ENCODE measurements at places on chromosomes 12 and 14. TPM values are rescaled to one million over a fixed set of nuclear protein-coding genes. Genes with fewer than 3 reads are reported as not detected.

Gene TOGARAM1
- total RNA-seq = 12.9 TPM

Gene ZNF641
- 22.1 TPM for total RNA-seq

Gene KRT79
- not detected for total RNA-seq

DNA sequence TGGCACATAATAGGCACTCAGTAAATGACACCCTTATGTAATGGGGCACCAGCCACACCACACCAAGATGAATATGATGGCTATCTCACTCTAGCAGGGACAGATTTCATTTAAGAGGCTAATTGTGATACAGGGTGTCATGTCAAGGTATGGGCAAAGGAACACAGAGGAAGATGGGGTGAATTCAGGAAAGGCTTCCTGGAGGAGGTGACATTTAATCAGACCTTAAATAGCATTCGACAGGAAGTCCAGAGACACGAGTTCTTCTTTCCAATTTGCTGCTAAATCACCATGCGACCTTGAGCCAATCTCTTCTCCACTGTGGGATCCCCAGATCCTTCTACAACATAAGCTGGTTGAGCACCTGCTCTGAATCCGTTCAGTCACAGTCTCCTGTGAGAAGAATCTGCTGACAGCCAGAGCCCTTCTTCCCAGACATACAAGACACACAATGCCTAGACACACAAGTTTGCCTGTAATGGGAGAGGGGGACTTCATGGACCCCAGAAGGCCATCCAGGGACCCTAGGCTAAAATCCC lies 1.5 kb upstream of the DTX1 start:
- no peaks in the 10 kb centered on the region for H3K4me1 ChIP-seq
- H3K27me3 ChIP-seq = peaks cover 62% of the 10 kb centered on the region
- DNase-seq = no peak

DNA sequence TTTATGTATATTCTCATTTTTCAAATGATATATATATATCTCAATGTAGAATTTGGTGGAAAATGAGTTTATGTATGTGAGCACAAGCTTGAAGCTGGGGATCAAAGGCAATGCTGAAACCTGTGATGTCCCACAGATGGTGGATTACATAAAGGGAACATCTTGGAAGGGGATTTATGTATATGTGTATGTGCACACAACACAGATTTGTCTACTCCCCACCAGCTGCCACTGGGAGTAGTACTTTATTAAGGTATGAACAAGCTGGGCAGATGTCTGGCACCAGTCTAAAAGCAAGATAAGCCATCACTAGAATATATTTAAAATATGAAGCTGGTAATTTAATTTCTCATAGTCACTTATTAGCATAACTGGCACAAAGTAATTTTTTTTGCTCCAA lies 895.6 kb downstream of the SLC6A15 start:
- DNase-seq = no peak
- no peak overlapping the region for H3K27ac ChIP-seq
- no peak overlapping the region for H3K4me3 ChIP-seq
- no peaks in the 10 kb centered on the region for H3K27me3 ChIP-seq
- H3K36me3 ChIP-seq = no peaks in the 10 kb centered on the region

DNA sequence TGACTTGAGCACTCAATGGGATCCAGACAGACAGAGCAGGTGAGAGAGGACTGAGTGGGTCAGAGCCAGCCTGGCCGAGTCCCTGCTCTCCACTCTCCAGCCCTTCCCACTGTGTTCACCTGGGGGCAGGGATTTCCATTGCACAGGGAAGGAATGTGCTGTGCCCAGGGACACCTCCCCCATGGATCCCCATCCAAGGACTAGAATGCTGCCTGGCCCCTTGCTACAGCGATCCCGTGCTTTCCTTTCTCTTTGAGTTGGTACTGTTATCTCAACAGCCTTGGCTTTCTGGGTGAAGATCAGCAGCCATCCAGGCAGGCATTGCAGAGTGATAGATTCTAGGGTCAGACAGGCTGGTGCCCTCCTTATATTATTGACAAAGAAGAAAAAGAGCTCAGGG lies 60.3 kb upstream of the DLK1 start:
- H3K27ac ChIP-seq = no peak overlapping the region
- no peaks in the 10 kb centered on the region for H3K36me3 ChIP-seq
- peak; percentile 6 for DNase-seq
- no peak overlapping the region for H3K4me3 ChIP-seq

- no peaks in the 10 kb centered on the region for H3K27me3 ChIP-seq
- H3K27ac ChIP-seq = no peak overlapping the region
- no peaks in the 10 kb centered on the region for H3K36me3 ChIP-seq
- no peaks in the 10 kb centered on the region for H3K4me1 ChIP-seq
These were observed 150.5 kb downstream of the PELI2 start for GRCh38 chr14:56268673-56269072.

DNA sequence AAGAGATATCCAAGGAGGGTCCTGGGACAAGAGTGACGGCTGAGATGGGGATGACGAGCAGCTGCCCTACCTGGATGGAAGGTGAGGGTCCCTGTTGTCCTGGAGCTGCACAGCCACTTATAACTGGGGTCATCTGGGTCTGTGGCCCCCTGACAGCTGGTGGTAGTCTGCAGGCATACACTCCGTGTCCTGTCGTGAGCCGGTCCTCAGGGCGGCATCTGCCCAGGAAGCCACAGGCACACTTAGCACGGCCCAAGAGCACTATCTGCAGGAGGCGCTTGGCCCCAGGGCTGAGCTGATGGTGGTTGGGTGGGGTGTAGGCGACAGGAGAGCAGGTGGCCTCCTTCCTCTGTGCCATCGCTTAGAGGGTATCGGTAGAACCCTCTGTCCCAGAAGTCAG lies 248.1 kb downstream of the CACNA1C start:
- DNase-seq = no peak
- no peak overlapping the region for H3K27ac ChIP-seq
- H3K27me3 ChIP-seq = peaks cover 4% of the 10 kb centered on the region
- H3K4me1 ChIP-seq = no peaks in the 10 kb centered on the region

DNA sequence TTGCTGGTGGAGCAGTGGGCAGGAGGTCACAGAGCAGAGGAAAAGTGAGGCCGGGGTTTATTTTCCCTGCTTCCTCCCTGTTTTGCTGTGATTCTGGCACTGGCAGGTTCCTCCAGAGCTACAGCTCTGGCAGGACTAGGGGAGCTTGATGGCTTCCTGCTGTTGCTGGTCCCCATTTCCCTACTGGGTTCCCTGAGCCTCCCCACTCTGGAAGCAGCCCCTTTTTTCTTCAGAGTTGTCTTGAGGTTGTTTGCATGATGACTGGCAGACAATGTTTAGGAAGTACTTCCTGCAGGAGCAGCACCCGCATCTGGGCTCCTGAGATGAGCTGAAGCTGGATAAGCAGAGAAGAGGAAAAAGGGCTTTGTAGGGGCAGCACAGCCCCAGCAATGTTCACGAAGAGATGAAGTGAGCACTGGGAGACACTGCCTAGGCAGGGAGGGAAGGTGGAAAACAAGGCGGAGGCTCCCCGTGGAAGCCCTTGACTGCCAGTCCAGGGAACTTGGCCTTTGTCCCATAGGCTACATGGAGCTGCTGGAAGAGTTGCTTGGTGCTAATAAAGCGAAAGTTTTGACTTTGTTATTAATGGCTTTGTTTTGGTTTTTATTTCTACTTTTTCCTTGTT lies 126.9 kb downstream of the SLC38A6 start:
- H3K4me3 ChIP-seq = no peak overlapping the region
- no peak for DNase-seq
- no peaks in the 10 kb centered on the region for H3K36me3 ChIP-seq
- no peaks in the 10 kb centered on the region for H3K27me3 ChIP-seq

DNA sequence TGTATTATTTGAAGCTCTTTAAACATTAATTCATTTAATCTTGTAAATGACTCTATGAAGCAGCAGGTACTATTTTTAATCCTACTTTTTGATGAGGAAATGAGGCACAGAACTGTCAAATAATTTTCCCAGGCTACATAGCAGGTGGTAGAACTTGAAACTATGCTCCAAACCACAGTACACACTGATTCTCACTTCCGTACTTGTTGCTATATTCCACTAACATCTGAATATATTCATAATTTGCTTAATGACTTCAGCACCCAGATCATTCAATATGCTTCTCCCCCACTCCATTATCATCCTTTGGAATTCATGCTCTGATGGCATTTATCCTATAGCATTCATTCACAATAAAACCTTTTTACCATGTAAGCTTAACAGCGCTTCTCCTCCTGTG lies 4.9 kb downstream of the ERGIC2 start:
- H3K27me3 ChIP-seq = no peaks in the 10 kb centered on the region
- peaks cover 10% of the 10 kb centered on the region for H3K4me1 ChIP-seq
- no peak for DNase-seq
- H3K36me3 ChIP-seq = peaks cover 4% of the 10 kb centered on the region
- no peak overlapping the region for H3K27ac ChIP-seq

DNA sequence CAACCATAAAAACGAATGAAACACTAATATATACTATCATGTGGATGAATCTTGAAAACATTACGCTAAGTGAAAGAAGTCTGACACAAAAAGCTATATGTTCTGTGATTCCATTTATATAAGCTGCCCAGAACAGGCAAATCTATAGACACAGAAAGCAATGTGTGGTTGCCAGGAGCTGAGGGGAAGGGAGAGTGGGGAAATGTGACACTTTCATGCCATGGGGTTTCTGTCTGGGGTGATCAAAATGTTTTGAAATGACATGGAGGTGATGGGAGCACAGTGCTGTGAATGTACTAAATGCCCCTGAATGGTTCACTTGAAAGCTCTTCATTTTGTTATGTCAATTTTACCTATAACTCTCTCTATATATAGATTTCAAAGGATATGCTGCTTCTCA lies 30.1 kb downstream of the ATG14 start:
- peak overlapping the region; percentile 11 for H3K27ac ChIP-seq
- no peak for DNase-seq
- peaks cover 6% of the 10 kb centered on the region for H3K36me3 ChIP-seq
- no peaks in the 10 kb centered on the region for H3K27me3 ChIP-seq
- peaks cover 37% of the 10 kb centered on the region for H3K4me1 ChIP-seq

- H3K27ac ChIP-seq = no peak overlapping the region
- no peak overlapping the region for H3K4me3 ChIP-seq
- no peaks in the 10 kb centered on the region for H3K36me3 ChIP-seq
- DNase-seq = no peak
- no peaks in the 10 kb centered on the region for H3K4me1 ChIP-seq
These were observed 248.6 kb downstream of the BCL11B start for GRCh38 chr14:99023371-99023770.

GRCh38 chr12:25423355-25424050 lies 129.6 kb downstream of the LMNTD1 start:
- peaks cover 3% of the 10 kb centered on the region for H3K27me3 ChIP-seq
- no peak overlapping the region for H3K4me3 ChIP-seq
- H3K4me1 ChIP-seq = no peaks in the 10 kb centered on the region
- DNase-seq = no peak
- H3K36me3 ChIP-seq = no peaks in the 10 kb centered on the region
- no peak overlapping the region for H3K27ac ChIP-seq
